M059J (cell line): ENCODE measurements at places on chromosomes 16 and 17.

DNA sequence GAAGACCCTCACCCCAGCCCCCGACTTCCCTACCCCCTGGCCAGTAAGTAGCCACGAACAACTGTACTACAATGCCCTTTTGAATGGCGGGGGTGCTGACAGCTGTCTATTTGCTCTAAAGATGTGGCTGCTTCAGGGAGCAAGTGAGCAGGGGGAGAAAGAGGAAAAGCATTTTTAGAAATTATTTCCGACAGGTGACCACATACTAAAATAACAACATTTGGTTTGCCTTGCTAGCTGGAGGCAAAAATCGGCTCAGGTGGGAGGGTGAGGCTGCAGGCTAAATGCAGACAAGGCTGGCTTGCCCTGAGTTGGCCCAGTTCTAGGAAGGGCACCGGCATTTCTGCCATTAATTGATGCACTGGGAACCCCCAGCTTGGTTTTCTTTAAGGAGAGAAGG is 188.5 kb downstream of the XYLT1 start:
- no peak for DNase-seq

DNA sequence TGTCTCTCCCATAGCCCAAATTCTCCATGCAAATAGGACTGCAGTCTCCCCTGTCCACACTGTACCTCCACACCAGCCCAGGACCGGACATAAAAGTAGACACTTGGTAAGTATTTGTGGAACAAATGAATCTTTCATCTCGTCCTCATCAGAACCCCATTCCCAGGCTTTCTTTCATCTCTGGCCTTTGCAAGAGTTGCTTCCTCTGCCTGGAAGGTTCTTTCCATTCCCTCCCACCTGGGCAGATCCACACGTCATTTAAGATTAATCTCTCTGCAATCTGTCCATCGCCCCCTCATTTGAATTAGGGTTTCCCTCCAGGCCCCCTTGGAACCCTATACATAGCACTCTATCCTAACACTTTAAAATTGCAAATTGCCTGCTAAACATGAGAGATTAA is 3.9 kb upstream of the NXPH3 start:
- DNase-seq: no peak

DNA sequence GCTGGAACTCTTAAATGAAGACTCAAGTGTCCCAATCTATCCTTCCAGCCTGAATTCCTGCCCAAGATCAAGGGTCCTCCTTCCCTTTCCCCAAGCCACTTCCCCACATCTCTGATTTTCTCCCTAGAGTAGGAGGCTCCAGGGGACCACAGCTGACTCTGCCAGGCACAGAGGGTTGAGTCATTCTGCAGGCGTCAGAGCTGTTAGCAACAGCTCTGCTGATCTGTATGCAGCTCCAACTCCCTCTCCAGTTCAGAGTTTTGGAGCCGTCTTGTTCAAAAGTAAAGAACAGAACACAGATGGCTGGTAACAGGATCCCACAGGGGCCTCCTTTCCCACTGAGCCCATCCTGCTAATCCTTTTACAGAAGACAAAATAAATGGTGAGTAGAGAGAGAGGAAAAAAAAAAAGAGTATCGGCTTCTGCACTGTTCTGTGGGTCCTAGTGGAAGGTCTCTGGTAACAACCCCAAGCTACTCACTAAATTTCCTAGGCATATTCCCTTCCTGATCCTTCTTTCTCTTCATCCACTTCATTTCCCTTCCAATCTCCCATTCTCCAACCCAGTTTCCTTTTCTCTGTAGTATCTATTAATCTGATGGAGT is 13.4 kb upstream of the TAOK1 start:
- peak; percentile 80 for DNase-seq

DNA sequence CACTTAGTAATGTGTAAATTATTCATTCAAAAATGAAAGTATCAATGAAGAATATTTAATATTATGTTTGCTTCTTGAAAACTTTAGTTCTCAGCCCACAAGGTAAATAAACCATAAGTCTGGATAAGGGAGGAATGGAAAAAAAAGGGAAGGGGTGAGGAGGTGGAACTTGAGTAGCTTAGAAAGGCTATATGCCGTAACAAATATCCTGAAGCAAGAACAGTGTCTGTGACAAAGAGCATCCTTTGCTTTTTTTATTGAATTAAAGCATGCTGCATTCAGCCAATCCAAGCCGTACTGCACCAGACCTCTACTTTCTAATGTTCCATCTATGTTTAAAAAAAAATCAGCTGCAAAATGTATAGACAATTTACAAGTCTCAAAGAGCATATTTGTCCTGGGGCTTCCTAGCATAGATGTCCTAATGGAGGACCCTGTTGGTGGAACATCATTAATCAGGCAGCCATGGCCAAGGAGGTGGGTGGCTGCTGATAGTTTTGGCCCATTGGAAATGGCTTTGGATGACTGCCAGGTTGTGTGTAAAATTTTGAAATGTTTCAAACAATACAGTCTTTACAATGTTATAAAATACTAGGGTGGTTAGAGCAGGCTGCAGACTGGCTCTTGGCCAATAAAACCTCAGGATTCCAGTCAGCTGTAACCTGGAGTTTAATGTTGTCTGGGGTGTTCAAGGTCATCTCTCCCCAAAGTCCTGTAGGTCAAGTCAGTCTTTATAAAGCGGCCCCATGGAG is 895.8 kb upstream of the SOX9 start:
- peak; percentile 68 for DNase-seq

GRCh38 chr16:67210069-67210937 is 11.4 kb downstream of the ELMO3 start:
- no peak for DNase-seq

DNA sequence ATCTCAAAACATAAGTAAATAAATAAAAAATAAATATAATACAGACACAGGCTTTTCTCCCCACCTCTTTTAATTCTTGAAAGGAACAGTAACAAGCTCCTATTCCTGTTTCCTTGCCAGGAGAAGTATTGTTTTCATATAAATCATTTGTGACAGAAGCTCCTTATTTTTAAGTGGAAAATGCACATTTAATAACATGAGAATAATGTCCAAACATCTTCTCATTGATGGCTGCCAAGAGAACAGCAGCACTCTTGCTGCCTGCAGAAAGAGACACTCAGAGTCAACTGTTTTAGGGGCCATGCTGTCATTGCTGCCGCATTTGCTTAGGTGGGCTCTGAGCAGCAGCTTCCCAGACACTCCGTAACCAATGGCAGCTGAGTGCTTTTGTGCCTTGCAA is 580.1 kb downstream of the WWOX start:
- no peak for DNase-seq

DNA sequence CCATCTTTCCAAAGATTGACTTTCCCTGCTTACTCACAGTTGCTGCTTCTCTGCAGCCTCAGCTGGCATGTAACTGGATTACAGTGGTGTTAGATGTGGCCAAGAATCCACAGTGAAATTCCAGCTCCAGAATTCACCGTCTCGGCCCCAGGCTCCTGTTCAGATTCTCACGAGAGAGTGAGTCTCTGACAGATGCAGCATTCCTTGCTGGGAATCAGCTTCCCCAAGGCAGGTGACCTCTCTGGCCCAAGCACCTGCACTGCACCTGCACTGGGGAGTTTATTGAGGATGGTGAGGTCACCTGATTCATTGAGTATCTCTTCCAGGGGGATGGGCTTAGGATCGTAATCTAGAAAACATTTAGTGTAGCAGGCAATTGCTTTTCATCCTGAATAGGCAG is 600.5 kb upstream of the RBFOX1 start:
- no peak for DNase-seq

DNA sequence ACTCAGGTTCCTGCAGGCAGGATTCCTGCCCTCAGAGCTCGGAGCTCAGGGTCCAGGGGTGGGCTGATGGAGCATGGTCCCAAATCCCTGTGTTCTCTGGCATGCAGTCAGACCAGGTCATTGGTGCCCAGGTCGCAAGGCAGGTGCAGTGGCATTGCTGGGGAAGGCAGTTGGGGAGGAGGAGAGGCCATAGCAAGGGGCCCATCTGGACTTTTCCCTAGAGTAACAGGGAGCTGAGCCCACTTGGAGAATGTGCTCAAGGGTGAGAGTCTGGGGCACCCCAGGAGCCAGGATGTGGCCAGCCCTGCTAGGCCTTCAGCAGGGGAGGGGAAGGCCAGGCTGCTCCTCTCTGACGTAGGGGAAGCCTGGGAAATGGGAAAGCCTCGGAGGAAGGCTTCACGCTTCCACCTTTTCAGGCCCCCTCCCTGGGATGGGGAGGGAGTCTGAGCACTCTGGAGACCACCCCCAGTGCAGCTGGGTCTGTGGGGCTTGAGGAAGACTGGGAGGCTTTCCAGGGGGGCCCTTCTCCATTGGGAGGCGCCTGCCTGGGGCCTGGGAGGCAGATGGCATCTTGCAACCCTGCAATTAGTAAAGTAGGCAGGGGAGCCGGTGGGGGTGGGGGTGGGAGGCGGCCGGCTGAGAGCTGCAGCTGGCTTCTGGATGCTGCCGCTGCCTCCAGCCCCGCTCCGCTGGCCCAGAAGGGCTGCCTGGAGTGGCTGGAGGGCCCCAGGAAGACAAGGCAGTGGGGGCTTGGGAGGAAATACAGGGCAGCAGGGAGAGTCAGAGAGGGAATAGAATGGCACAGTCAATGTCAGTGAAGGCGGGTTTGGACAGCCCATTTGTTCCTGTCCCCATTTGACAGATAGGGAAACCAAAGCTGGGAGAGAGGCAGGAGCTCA is 21.1 kb upstream of the DOK4 start:
- no peak for DNase-seq

DNA sequence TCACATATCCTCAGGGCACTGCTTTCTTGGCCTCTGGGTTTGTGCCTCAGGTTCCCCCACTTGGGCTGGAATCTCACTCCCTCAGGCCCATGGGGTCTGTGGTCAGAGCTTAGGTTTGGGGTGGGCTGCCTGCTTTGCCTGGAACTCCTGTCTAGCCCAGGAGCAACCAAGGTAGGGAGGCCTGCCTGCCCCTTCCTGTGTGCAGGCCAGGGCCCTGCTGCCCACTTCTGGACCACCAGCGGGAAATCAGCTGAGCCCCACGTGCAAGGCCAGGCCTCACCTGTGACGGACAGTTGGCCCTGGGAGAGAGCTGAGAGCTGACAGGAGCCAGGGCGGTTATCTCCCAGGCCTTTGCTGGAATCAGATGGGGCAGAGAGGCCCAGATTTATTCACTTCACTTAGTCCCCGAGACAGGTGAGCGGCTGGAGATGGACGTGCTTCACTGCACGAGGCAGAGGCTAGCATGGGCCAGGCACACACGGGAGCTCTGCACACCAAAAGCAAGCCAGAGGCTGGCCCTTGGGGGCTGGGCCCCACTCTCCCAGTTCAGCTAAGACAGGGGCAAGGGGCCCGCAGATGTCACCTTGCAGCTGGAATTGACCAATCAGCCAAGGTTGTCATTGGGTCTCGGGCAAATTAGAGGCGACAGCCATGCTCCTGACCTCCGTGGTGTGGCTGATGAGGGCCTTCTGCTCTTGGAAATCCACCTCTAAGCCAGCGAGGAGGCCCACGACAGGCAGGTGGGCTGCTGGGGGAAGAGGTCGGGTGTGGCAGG is 49.9 kb upstream of the DOC2B start:
- no peak for DNase-seq

- DNase-seq: no peak
Observed at GRCh38 chr16:83925957-83926725, 26.9 kb upstream of the OSGIN1 start.

GRCh38 chr16:6232056-6232455 is 1100.6 kb upstream of the RBFOX1 start:
- DNase-seq: no peak

GRCh38 chr17:82357394-82357793 is 1.7 kb upstream of the TEX19 start:
- no peak for DNase-seq

DNA sequence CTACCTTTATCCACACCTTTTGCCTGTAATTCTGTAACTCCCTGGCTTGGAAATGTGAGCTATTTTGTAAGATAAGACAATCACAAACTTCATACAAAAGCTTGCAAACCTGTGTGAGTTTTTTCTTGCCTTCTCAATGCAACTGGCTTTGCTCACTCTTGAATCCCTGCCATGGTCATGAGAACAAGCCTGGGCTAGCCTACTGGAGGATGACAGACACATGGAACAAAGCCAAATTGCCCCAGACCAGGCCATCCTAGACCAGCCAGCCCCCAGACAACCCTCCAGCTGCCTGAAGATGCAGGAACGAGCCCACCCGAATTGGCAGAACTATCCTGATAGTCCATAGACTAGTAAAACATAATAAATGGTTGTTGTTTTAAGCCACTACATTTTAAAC is 466.6 kb upstream of the ERCC4 start:
- no peak for DNase-seq

- DNase-seq: peak; percentile 77
Observed at GRCh38 chr17:43734376-43734775, 24.2 kb downstream of the SOST start.
